ENCODE measurements at places on chromosomes 7 and 10. TPM values are rescaled to one million over a fixed set of nuclear protein-coding genes. Genes with fewer than 3 reads are reported as not detected.
A peak's percentile ranks its signal among the peaks of the same experiment; 100 is the strongest.

Gene OR13A1
- not detected for total RNA-seq

Gene ITIH5
- total RNA-seq, result not detected

Gene KIAA1217
- total RNA-seq, result 11.6 TPM

DNA sequence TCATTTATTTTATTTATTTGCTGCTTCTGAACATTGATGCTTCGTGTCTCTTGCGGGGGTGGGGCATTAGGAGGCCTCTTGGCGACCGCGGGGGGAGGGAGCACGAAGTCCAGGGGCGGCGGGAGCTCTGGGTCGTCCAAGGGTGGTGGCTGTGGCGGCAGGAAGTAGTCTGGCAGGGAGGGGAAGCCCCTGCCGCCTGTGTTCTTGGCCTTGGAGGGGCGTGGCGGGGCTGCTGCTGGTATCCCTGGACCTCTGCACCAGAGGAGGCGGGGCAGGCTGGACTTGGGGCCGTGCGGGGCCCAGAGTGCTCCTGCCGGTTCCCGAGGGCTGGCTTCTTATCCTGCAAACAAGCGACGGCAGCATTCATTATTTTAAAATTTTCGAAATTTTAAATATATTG lies 70.5 kb upstream of the ABI1 start:
- no peak for DNase-seq
- H3K27ac ChIP-seq, result no peak overlapping the region
- no peaks in the 10 kb centered on the region for H3K4me1 ChIP-seq

- no peak overlapping the region for H3K27ac ChIP-seq
- H3K4me1 ChIP-seq, result no peaks in the 10 kb centered on the region
- no peaks in the 10 kb centered on the region for H3K27me3 ChIP-seq
- no peak for DNase-seq
- H3K36me3 ChIP-seq, result no peaks in the 10 kb centered on the region
Observed at GRCh38 chr10:121644501-121644900, 46.3 kb upstream of the FGFR2 start.

- no peak overlapping the region for H3K4me3 ChIP-seq
- no peak for DNase-seq
Observed at GRCh38 chr10:94666391-94667102, 17.0 kb upstream of the CYP2C18 start.

DNA sequence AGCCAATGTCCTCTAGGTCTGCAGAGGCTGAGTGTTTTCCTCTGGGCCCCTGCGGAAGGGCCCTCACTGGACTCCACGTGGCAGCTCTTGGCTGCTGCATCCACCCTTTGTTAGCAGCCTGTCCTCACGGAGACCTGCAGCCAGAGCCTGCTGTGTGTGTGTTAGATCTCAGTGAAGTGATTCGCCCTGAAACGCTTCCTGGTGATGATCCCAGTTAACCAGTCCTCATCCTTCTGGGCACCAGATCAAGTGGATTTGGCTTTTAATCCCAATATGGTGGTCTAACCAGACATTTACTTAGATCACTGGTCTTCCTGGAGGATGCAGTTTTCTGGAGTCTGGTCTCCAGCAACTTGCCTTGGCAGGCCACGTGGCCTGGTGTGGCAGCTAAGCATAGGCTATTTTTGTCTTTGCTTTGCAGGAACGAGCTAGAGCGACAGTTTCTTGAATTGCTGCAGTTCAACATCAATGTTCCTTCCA lies 39.5 kb upstream of the GJD4 start:
- DNase-seq, result no peak
- H3K4me1 ChIP-seq, result no peaks in the 10 kb centered on the region
- no peaks in the 10 kb centered on the region for H3K27me3 ChIP-seq
- no peak overlapping the region for H3K27ac ChIP-seq

- no peak for DNase-seq
- peak overlapping the region; percentile 98 for H3K27ac ChIP-seq
- H3K4me3 ChIP-seq, result peak overlapping the region; percentile 19
- no peaks in the 10 kb centered on the region for H3K36me3 ChIP-seq
- no peaks in the 10 kb centered on the region for H3K27me3 ChIP-seq
- H3K4me1 ChIP-seq, result peaks cover 42% of the 10 kb centered on the region
Observed at GRCh38 chr10:73887294-73888039, 13.1 kb upstream of the CAMK2G start.

All from Panc1 (cell line).